ENCODE measurements at places on chromosomes 3 and 15.

DNA sequence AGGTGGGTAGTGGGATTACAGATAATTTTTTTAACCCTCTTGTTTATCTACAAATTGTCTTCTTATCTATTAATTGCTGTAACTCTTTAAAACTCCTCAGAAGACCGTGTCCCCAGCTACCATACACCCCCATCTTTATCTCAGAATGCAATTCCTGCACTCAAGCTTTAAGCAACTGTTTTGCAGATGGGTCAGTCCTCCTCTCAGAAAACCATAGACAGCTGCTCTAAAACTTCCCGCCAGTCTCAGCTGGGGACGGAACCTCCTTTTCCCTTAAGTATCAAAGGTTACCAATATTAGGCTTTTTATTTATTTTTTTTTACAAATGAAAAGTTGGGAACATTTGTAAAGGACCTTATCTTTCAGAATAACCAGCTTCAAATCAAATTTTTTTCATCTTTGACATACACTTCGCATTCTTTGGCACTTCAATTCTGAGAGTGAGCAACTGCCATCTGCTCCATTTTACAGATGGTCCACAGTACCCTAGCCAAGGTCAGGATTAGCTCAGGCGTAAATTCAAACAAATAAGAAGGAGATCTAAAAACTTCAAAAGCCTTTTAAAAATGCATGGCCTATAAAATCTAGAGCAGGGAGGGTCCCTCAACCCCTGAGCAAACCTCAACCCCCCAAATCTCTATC, 1.3 kb downstream of the GATM start:
- no peak for DNase-seq

DNA sequence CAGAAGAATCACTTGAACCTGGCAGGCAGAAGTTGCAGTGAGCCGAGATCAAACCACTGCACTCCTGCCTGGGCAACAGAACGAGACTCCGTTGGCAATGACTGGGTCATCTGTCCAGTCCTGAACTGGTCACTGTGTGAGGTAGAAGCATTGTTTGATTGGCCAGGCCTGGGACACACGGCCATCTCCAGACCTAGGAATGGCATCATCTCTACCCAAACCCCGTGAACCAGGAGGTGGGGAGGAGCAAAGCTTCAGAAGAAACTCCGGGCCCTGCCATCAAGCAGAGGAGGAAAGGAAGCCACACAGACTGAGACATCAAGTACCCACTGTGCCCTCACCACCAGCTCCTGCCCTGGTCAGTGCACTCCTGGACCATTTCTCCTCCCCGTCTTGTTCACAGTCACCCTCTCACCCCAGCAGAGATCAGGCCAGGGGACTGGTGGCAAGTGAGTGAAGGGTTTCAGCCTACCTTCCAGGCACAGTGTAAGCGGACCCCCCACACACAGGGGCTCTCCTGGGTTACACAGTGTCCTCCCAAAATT, 31.6 kb downstream of the GOLGA6L2 start:
- DNase-seq = no peak

DNA sequence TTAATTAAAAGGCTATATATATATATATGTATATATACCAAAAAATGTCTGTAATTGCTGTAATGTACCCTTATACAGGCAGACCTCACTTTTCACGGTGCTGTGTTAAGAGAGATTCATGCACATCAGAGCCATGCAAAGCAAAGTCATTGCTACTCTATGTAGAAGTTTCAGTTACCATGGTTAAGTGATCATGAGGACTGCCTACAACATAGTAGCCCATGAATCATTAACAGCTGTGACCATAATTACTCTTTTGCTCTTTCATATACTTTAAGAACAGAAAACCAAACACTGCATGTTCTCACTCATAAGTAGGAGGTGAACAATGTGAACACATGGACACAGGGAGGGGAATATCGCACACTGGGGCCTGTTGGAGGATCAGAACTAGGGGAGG, 225.3 kb upstream of the EPHA3 start:
- no peak for DNase-seq

- DNase-seq = no peak
Observed at GRCh38 chr3:37015642-37016041, 22.3 kb downstream of the MLH1 start.

DNA sequence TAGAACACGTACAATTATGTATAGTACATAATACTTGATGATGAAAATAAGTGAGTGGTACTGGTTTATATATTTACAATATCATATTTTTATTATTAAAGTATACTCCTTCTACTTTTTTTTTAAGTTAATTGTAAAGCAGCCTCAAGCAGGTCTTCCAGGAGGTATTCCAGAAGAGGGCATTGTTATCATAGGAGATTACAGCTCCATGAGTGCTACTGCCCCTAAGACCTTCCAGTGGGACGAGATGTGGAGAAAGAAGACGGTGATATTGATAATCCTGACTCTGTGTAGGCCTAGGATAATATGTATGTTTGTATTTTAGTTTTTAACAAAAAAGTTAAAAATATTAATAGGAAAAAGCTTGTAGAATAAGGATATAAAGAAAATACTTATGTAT, 40.3 kb upstream of the SCN5A start:
- DNase-seq = no peak

- no peak for DNase-seq
Observed at GRCh38 chr3:183481582-183481981, 53.2 kb upstream of the MCF2L2 start.

DNA sequence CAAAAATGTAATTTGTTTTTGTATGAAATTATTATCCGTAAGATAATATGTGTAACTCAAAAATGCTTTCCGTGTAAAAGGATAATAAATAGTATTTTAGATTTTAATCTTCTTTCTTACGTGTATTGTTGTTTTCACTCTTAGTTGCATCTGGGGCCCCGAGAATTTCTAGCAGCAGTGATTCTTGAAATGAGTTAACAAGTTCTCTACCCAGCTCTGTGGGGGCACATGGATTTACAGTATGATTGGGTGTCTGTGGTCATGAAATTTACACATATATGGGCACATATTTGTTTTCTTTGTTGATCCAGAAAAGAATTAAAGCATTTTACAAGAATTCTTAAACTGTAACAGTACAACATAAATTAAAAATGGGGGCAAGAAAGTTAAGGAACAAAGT, 145.9 kb upstream of the LRRFIP2 start:
- no peak for DNase-seq

- no peak for DNase-seq
Observed at GRCh38 chr15:29070471-29071231, 184.9 kb downstream of the APBA2 start.

- DNase-seq = no peak
Observed at GRCh38 chr3:126926684-126927400, 56.1 kb upstream of the PLXNA1 start.

GRCh38 chr3:188390775-188391443, 237.0 kb downstream of the LPP start:
- DNase-seq = no peak

DNA sequence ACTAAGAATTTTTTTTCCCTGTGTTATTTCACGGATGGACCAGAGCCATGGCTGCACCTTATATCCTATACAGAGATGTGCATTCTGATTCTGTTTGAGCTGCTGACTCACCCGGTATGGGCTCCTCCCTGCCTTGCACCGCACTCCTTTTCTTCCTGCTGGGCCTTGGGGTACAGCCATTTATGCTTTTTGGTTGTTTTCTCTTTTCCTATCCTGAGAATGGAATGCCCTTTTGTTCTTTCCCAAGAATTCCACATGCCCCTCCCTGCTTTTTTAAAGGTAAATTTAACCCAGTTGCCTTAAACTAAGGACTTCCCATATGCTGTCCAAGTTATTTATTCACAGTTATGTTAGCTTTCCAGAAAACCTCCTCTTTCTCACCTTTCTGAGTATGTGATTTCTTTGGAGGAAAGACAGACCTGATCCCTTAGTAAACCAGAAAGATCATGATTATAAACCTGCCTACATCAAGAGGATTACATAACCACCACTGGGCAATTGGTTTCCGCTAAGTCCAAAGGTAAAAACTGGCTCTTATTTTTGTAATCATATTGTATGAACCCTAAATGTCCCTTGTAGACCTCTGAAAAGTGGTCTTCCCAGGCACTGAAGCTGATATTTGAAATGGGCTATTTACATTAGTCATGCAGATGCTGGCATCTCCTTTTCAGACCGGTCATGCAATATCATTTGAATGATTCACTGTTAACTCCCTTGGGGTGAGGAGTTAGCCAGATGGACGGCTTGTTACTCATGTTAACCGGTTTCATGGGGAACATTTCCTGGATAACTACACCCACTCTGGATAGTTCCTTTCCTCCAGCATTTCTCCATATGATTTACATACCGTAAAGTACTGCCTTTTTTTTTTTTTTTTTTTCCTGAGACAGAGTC, 45.5 kb downstream of the TMOD3 start:
- no peak for DNase-seq

DNA sequence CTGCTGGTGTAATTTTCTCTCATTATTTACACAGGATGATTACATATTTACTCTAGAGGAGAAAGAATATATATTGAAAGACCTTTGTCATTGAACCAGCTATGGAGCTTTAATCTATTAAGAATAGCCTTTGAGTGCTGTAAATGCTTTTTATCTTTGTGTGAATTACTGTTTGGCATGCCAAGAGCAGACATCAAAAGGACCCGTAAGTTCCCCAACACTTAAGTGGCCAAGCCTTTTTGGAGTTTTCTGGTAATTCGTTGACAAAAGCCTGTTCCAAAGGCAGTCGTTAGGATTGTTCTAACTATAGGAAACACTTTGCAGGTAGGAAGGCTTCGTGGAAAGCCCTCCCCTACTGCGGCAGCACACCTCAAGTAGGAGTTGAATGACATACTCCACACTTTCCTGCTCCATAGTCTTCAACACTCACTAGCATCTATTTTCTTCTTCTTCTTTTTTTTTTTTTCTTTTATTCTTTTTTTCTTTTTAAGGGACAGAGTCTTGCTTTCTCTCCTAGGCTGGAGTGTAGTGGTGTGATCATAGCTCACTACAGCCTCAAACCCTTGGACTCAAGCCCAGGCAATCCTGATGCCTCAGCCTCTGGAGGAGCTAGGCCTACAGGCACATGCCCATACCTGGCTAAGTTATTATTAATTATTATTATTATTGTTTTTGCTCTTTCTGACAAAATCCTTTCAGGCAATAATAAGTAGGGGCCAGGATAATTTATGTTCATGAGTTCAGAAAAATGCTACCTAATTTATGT, 98.6 kb downstream of the SUCNR1 start:
- DNase-seq = no peak

GRCh38 chr3:37751537-37751936, 110.1 kb upstream of the CTDSPL start:
- no peak for DNase-seq

- DNase-seq = no peak
Observed at GRCh38 chr3:54202651-54203248, 80.4 kb downstream of the CACNA2D3 start.

DNA sequence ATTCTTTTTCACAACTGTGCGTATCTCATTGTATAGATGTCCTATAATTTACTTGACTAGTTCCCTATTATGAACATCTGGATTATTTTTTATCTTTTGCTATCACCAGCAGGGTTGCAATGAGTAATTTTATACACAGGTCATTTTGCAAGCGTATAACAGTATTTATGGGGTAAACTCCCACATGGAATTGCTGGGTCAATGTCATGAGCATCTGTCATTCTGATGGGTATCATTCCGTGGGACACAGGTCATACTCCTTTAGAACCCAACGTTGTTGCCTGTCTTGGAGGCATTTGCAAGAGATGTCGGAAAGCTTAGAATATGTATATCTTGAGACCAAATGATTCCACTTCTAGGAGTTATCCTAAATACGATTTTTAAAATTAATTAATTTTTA, 12.9 kb downstream of the BHLHE40 start:
- no peak for DNase-seq

All from central memory CD4-positive, alpha-beta T cell (primary cell).